ENCODE measurements at places on chromosomes 6 and 20.

GRCh38 chr20:64237316-64237715 is 18.2 kb upstream of the PCMTD2 start:
- DNase-seq, result no peak

- no peak for DNase-seq
Measured at GRCh38 chr6:111894272-111894671, 21.0 kb upstream of the FYN start.

GRCh38 chr6:23183846-23184245 is 614.5 kb downstream of the HDGFL1 start:
- DNase-seq, result no peak

DNA sequence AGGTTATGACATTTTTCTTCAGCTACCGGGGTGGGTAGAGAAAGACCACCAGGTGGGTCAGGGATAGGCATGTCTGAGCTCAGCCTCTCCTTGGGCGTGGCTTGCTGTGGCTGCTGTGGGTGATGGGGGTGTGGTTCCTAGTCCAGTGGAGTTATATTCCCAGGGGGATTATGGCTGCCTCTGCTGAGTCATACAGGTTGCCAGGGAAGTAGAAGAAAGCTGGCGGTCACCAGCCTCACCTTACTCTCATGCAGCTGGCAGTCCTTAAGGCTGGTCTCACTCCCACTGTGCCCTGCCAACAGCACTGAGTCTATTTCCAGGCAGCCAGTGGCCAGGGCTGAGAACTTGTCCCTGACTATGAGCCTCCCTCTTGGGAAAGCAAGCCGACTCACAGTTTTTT is 130.0 kb downstream of the SCP2D1 start:
- DNase-seq, result no peak

GRCh38 chr20:3894796-3895195 is 5.6 kb downstream of the PANK2 start:
- DNase-seq, result no peak

DNA sequence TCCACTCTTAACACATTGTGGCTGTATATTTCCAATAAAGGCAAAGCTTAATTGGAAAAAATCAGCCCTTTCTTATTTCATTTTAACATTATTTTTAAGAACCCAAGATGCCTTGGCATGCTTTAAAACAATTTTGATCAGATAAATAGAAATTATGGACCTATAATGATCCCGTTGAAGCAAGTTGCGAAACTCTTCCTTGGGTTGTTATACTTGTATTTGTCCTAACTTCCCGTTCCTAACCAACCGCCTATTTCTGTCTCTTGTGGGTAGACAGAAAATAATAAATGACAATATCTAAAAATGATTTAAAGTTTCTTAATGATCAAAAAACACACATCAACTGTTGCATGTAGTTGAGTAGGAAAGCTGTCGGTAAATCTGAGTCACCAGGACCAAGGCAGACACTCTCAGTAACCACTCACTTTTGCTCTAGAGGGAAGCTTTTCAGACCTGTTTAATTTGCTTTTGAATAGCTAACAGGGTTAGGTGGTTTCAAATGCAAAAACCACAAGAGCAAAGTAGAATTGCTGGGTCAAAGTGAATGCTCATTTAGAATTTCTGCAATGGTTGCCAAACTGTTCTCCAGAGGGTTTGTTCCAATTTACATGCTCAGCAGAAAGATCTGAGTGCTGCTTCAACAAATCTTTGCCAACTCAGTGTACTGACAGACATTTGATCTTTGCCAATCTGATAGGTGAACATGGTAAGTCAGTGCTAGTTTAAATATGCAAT is 34.2 kb upstream of the KCNK5 start:
- DNase-seq, result no peak

DNA sequence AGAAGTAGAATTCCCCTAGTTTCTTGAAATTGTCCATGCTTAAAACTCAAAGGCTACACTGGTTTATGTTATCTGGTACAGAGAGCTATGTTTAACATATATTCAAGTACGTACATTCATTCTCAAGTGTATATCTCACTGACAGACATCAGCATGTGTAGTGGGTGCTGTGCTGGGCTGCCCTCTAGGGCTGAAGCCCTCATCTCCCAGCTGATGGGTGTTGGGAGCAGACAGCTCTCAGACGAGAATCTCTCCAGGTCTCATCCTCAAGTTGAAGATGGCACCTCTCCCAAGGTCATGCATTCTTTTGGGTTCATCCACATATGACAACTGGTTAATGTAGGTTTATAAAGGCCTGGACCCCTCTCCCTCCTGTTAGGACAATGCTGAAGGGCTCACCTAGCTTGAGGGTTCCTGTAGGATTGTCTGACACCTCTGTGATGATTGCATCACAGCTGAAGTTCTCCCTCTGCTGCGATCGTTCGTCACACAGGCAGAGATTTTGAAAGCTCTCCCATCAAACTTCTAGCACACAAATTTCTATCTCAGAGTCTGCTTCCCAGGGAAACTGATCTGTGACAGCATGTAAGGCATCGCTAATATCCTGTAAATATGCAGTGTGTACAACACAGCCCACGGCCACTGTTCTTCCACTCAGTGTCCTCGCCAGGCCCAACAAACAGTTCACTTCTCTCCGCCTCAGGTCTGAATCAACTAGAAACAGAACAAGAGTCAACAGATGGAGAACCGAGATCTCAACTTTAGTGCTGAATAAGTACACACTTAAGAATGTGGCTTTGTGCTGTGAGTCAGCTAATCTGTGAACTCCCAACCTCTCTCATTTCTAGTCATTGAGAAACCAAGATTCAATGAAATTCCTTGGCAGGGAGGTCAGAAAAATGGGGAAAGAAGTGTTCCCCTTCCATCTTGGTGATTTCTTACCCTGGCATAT is 43.2 kb downstream of the PREP start:
- peak; percentile 84 for DNase-seq

DNA sequence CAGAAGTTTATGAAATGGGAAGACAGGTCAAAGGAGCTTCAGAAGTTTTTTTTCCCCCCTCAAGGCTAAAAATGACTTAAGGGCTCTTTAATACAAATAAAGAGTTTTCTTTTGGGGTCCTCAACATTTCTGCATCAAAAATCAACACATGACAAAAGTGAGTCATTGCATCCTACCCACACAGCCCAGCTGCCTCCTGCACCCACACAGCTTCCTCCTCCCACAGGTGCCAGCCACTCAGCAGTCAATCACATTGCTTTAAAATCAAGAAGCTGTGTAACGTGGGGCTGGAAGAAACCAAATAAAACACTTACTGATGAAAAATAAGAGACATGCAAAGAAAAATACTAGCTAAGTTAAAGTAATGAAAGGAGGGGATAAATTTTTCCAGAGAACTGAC is 68.5 kb downstream of the MAP3K5 start:
- DNase-seq, result peak; percentile 36

- peak; percentile 12 for DNase-seq
Measured at GRCh38 chr6:116397914-116398313, 27.2 kb downstream of the DSE start.
